ENCODE measurements at places on chromosomes 7 and 10.

DNA sequence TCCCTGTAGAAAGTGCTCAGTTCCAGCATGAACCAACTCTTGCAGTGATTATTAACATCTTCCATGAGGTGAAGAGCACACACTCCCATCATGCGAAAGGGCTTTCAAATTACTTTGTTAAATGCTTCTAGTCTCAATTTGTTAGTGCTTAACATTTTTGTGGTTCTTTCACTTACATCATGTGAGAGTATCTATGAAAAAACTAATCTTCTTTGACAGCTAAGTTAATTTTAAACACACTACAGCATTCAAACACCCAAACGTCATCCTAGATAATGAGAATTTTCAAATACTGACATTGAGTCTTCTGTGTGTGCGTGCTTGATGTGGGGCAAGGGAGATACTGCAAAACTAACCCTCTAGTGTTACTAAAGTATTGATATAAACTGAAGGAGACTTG lies 84.8 kb downstream of the ETV1 start:
- peak; percentile 37 for DNase-seq

DNA sequence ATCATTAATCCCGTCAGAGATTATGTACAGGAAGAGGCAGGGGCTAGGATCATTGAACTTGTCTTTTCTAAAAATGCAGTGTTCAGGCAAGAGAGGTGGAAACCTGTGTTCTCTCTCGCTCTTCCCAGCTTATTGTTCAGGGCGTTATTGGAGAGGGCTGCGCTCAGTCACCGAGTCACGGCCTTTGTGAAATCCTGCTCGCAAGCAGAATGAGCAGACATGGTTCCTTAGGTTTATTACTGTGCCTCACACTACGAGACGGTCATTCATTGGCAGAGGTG lies 631 bp upstream of the PRKRIP1 start:
- no peak for DNase-seq

DNA sequence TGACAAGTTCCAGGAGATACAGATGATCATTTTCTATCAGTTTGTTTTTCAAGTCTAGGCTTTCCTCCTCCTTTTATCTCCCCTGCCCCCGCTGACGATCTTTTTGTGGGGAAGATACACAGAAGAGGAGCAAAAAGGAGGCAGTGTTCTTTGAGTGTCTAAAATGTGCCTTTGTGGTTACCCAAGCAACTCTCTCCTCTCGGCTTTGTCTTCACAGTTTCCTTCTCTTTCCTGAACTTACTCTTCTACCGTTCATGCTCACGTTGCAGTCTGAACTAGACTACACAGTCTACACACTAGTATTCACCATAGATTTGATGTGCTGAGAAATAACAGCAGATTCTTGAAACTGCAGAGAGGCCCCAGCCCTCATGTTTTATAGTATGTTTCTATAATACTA lies 23.6 kb downstream of the CEP41 start:
- no peak for DNase-seq

GRCh38 chr7:43586251-43586900 lies 3.5 kb downstream of the STK17A start:
- DNase-seq, result peak; percentile 43

DNA sequence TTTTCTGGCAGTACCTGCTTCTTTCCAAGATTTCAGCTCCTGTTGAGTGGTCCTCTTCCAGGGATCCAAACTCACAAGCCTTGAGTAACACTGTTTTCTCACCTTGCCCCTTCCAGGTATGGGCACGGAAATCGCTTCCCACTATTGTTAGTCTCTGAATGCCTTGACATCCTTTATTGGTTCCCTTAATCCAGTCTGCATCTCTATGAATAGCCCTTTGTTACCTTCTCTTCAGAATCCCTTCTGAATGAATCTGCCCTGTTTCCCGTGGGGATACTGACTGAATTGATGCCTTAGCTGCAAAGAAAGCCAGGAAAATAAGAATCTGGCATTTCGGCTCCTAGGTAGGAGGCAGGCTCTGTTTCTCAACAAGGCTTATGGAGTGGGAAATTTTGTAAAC lies 467.7 kb downstream of the PLXNA4 start:
- no peak for DNase-seq

DNA sequence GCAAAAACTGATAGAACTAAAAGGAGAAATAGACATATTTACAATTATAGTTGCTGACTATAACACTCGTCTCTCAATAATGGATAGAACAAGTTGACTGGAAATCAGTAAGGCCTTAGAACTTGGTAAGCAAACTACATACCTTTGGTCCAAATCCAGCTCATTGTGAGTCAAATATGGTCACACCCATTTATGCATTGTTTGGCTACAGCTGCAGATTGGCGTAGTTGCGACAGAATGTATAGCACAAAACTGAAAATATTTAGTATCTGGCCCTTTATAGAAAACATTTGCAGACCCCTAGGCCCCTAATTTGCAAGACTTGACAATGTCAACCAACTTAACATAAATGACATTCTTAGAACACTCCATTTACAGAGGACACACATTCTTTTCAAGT lies 103.6 kb upstream of the EGR2 start:
- DNase-seq, result no peak

DNA sequence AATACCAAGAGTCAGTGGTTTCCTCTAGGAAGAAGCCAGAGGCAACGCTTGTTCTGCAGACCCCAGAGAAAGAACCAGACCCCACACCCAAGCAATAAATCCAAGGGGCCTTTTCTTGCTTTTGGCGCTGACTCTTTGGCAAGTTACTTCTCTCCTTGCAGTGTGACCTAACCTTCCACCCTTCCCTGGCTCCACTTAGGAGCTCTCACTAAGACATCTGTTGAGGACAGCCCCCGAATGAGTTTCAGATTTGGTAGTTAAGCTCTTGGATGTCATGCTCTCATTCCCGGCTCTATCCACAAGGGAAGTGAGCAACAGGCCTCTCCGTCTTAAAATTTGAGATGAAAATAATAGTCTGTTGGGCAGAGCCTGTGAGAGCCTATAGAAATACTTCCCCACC lies 50.6 kb upstream of the FAM204A start:
- DNase-seq, result no peak

DNA sequence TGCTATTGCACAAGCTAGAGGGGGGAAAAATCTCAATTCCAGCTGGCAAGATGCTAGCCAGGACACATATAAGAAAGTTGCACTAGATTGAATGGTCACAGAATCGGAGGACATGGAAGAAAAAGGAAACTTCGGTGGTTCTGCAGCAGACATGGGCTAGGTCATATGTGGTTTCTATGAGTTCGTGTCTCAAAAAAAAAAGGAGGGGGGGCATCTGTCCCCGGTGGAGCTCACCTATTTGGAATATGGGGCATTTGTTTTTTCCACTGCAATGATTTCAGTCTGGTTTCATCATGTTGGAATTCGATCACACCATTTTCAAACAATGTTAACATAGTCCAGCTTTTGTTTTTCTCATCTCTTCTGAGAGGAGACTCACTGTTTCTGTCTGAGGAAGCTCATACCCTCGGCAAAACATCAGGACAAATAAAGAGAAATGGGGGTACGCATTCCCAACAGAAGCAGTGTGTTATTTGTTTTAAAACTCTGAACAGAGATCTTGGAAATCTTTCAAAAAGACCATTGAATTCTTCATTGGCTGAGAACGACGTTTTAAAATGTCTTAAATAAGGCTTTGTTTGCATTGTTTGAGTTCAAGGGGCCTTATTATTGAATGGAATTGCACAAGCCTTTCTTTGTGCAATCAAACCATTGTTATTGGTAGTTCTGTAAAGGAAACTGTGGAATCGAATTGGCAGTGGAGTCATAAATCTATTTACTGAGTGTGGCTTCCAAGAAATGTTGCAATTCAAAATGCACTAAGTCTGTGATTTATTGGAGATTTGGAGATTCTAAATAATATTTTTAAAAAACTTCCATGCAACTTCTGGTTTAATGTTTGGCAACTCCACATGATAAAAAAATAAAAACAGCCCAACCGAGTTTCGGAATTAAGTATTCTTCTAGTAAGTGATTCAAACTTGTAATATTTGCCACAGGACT lies 173.2 kb downstream of the RTKN2 start:
- peak; percentile 67 for DNase-seq

GRCh38 chr7:12493407-12493806 lies 77.1 kb upstream of the SCIN start:
- no peak for DNase-seq

DNA sequence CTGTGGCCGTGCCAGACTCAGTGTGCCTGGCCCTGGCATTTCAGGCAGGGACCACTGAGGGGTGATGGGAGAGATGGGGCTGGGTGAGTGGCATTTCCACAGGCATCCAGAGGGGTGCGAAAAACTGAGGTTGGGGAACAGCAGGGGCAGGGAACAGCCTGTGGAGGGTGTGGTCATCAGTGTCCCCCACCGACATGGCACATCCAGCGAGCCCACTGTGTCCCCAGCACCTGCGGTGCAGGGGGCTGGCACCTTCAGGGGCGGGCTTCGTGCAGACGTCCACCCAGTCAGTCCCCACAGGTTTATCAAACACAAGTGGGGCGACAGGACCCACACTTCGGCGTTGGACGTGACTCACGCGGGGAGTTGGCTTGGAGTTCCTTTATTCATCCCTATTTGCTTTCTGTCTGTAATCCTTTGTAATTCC lies 14.8 kb downstream of the CUX1 start:
- DNase-seq, result no peak

DNA sequence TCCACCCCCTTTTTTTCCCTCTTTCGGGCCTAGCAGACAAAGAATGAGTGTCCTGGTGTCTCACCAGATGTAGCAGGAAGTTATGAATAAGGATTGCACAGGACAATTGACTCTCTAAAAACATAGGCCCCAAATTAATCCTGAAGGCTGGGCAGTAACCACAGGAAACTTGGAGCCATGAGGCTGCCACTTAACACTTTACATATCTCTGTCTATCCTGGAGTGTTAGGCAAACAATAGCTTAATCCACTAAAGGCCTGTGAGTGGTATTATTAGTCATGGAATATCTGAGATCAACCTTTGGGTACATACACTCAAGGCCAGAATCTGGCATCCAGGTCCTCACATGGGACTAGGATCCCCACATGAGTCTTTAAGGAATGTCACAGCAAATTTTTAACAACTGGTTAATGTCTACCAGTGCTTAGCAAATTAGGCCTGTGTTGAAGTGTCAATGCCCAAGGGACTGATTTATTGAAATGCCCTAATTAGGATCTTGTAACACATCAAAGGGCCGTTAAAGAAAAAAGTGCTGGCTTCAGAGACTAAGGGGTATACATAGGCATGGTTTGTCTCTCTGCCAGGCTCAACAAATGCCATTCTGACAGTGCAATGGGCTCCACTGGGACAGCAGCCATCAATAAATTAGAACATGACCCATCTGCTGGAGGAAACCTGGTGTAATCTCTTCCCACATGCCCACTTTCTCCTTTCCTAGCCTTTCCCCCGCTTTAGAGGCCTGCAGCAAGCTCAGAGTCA lies 196.7 kb upstream of the TBX20 start:
- no peak for DNase-seq

- DNase-seq, result peak; percentile 34
Observed at GRCh38 chr10:133324198-133324792, 12.4 kb downstream of the CALY start.

DNA sequence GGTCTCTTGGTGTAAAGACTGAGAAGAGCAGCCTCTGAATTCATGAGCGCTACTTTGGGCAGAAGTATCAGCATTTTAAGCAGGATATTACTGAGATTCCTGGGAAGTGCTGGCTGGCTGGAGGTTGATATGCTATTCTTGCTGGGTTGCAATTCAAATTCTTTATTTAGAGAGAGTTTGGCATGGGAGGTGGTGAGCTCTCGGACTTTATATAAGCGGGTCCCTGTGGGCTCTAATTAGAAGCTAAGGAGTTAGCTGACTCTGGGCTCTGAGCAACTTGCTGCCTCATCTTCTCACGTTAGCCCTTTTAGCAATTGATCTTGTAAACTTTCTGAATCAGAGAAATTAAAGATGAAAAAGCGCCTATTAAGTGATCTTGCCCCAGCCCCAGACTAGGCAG lies 430.9 kb downstream of the SORCS3 start:
- DNase-seq, result no peak

- no peak for DNase-seq
Observed at GRCh38 chr10:18204039-18204835, 64.0 kb downstream of the CACNB2 start.

DNA sequence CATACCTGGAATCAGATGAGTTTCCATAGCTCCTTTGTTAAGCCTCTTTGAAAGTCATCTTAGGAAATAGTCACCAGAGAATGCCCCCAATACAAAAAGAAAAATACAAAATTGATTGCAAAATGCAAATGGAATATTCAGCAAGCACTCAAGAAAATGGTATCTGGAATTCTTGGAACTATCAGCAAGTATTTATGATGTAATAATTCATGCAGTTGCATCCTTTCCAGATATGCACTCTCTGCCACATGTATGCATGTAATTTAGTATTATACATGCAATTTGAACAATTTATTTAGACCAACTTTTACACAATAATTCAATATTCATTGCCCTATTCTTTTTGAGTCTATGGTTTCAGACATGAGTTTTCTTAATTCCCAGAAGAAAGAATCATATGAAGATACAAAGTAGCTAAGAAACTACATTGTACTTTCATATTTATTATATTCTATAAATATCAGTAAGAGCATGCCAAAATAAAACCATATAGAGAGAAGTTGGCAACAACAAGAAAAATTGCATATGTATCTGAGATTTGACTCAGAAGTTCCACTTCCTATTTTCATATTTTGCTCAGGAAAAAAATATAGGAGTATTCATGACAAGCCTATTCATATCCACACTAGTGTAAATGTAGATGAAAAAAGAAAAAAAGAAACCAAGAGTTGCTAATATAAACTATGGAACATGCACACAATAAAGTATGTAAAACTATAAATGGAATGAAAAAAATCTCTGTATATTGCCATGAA lies 338.5 kb downstream of the SEMA3D start:
- no peak for DNase-seq
